Activated naive CD4-positive, alpha-beta T cell treated with anti-CD3 and anti-CD28 coated beads for 36 hours (primary cell): ENCODE measurements at places on chromosomes 12 and 14.

GRCh38 chr12:84636801-84637290, 275.8 kb downstream of the SLC6A15 start:
- no peak for DNase-seq

DNA sequence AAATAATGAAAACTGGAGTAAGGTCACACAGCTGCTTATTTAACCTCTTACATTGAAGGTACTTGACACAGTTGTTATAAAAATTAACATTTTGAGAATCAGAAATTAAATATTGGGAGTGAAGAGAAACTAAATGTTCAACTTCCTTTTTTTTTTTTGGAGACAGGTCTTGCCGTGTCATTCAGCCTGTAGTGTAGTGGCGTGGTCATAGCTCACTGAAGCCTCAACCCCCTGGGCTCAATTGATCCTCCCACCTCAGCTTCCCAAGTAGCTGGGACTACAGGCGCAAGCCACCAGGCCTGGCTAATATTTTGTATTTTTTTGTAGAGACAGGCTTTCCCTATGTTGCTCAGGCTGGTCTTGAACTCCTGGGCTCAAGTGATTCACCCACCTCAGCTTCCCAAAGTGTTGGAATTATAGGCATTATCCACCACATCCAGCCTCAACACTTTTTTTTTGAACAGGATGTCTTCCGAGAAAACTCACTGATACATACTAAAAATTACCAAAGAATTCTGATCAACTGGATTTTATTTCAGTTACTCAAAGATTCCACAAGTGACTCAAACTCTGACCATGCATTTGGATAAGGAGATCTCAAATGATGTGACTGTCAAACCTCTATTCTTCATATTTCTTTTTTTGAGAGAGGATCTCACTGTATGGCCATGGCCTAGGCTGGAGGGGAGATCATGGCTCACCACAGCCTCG, 35.4 kb downstream of the SGPP1 start:
- no peak for DNase-seq

- DNase-seq: no peak
These were observed 28.0 kb upstream of the ADIPOR2 start for GRCh38 chr12:1662761-1663439.

- no peak for DNase-seq
These were observed 94.6 kb upstream of the DAAM1 start for GRCh38 chr14:59093902-59094301.

- no peak for DNase-seq
These were observed 64.2 kb downstream of the SPRING1 start for GRCh38 chr12:116673681-116674111.
